ENCODE measurements at places on chromosomes 2 and 18. TPM values are rescaled to one million over a fixed set of nuclear protein-coding genes. Genes with fewer than 3 reads are reported as not detected.

- H3K36me3 ChIP-seq: peaks cover 7% of the 10 kb centered on the region
- no peak overlapping the region for H3K4me3 ChIP-seq
- H3K27me3 ChIP-seq: no peaks in the 10 kb centered on the region
- H3K4me1 ChIP-seq: peaks cover 20% of the 10 kb centered on the region
- no peak for DNase-seq
Measured at GRCh38 chr18:12995952-12996477, 4.9 kb downstream of the CEP192 start.

GRCh38 chr2:236799391-236800026 lies 229.9 kb downstream of the ACKR3 start:
- no peaks in the 10 kb centered on the region for H3K36me3 ChIP-seq
- peaks cover 12% of the 10 kb centered on the region for H3K27me3 ChIP-seq
- H3K4me1 ChIP-seq: no peaks in the 10 kb centered on the region
- no peak overlapping the region for H3K4me3 ChIP-seq
- H3K27ac ChIP-seq: no peak overlapping the region

- H3K36me3 ChIP-seq: peaks cover 11% of the 10 kb centered on the region
- peak overlapping the region; percentile 92 for H3K27ac ChIP-seq
- peak; percentile 96 for DNase-seq
- peaks cover 54% of the 10 kb centered on the region for H3K4me1 ChIP-seq
- peaks cover 26% of the 10 kb centered on the region for H3K27me3 ChIP-seq
Measured at GRCh38 chr2:218896501-218897393, 16.1 kb downstream of the WNT10A start.

- H3K4me3 ChIP-seq: no peak overlapping the region
- no peak overlapping the region for H3K27ac ChIP-seq
- H3K36me3 ChIP-seq: no peaks in the 10 kb centered on the region
- no peaks in the 10 kb centered on the region for H3K4me1 ChIP-seq
Measured at GRCh38 chr2:42838133-42838532, 45.8 kb upstream of the HAAO start.

GRCh38 chr2:110873056-110873502 lies 140.7 kb downstream of the ACOXL start:
- peaks cover 48% of the 10 kb centered on the region for H3K4me1 ChIP-seq
- peaks cover 10% of the 10 kb centered on the region for H3K27me3 ChIP-seq
- H3K4me3 ChIP-seq: no peak overlapping the region
- H3K36me3 ChIP-seq: peaks cover 1% of the 10 kb centered on the region

DNA sequence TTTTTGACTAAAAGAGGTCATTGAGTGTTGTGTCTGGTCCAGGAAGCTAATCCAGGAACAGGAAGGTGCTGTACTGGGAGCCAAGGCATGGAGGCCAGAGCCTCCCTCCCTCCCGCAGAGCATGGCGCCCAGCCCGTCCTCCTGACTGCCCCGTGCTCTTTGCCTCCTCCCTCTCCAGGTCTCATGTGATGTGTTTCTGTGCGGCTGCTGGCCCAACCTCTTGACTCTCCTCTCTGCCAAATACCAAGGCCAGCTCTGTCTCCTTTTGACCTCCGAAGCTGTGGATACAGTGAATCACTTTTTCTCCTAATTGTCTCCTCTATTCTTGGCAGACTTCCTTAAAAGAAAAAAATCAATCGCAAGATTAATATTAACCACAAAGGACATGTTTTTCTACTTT lies 284.1 kb downstream of the PHLPP1 start:
- H3K36me3 ChIP-seq: no peaks in the 10 kb centered on the region
- H3K27me3 ChIP-seq: no peaks in the 10 kb centered on the region
- H3K4me1 ChIP-seq: no peaks in the 10 kb centered on the region
- no peak overlapping the region for H3K27ac ChIP-seq
- no peak overlapping the region for H3K4me3 ChIP-seq

DNA sequence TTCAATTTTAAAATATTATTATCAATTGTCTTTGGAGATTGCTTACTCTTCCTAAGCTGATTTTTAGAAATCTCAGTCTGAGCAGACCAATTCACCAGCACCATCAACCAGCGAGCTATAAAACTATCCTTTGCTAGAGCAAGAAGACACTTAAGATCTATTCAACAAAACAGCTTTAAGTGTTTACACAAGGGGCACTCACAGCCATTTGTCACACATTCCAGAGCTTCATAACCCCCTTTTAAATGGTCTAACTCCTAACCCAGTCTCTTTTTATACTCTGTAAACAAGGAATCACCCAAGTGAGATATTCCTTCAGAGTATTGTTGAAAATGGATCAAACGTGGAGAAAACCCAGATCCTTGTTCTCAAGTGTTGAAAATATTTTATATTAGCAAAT lies 1294.1 kb upstream of the CHAC2 start:
- H3K27me3 ChIP-seq: no peaks in the 10 kb centered on the region
- no peaks in the 10 kb centered on the region for H3K4me1 ChIP-seq
- H3K4me3 ChIP-seq: no peak overlapping the region
- H3K36me3 ChIP-seq: no peaks in the 10 kb centered on the region
- no peak overlapping the region for H3K27ac ChIP-seq

DNA sequence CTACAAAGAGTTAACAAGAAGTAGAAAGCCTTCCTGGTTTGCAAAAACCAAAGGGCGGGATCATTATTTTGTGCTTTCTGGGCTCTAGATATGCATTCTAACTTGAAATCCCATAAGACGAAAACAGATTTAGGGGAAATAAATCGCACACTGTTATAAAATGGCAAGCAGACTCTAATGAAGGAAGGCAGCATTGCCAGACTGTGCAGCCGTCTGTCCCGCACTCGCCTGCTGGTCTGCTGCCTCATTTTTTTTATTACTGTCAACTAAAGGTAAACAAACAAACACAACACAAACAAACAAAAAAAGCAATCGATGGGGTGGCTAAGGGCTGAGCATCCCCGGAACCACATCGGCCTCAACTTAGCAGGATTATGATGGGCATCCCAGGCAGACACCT lies 24.4 kb downstream of the ZNF521 start:
- H3K4me3 ChIP-seq: no peak overlapping the region
- peaks cover 6% of the 10 kb centered on the region for H3K27me3 ChIP-seq
- no peaks in the 10 kb centered on the region for H3K4me1 ChIP-seq
- DNase-seq: no peak

DNA sequence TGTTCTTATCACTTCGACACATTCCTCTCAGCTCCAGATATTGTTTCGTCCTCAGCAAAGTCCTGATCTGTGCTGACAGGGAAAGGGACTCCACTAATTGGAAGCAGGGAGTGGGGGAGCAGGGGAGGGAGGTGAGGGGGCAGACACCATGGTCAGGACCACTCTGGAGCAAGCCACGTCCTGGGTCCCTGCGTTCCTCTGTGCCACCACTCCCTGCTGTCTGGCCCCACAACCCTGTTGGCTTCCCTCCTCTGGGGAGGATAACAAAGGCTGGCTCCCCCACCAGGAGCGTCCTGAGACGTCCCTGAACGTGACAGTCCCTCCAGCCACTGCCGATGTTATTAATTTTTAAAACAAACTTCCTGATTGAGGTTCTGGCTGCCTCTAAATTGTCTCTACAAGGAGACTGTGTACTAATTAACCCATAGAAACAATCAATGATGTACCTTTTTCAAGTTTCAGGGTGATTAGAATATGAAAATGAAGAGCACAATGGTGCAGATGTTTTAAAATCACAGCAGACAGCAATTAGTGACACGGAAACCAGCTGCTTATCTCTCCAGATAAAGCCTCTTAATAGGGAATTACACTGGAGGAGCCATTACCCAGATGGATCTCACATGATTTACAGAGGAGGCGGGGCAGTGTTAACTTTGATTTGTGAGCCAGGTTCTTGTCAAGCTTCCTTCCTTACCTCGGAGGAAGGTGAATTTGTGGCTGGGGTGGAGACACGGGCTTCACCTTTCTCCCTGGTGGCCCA lies 257.5 kb downstream of the SETBP1 start:
- H3K4me3 ChIP-seq: no peak overlapping the region
- H3K4me1 ChIP-seq: no peaks in the 10 kb centered on the region
- H3K36me3 ChIP-seq: no peaks in the 10 kb centered on the region
- H3K27me3 ChIP-seq: peaks cover 3% of the 10 kb centered on the region
- no peak for DNase-seq

DNA sequence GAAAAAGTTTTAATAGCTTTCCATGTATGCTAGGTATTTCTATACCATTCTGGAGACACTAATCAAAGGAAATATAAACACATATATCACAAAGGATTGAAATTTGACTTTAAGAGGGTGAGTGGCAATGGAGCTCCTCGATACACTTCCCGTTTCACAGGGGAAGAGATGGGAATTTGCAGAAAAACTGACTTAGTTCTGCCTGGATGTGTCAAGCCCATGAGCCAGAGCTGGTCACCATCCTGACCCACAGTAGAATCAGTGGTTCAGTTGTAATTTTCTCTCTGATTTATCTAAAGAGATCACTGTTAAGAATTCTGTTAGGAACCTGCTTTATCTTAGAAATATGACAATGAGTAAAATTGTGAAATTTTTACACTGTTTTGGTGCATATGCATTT lies 34.2 kb downstream of the PLCL1 start:
- peak overlapping the region; percentile 80 for H3K27ac ChIP-seq
- H3K27me3 ChIP-seq: no peaks in the 10 kb centered on the region
- H3K4me1 ChIP-seq: peaks cover 54% of the 10 kb centered on the region
- no peak for DNase-seq
- H3K36me3 ChIP-seq: peaks cover 2% of the 10 kb centered on the region

- H3K36me3 ChIP-seq: no peaks in the 10 kb centered on the region
- no peaks in the 10 kb centered on the region for H3K4me1 ChIP-seq
- DNase-seq: no peak
- no peak overlapping the region for H3K4me3 ChIP-seq
Measured at GRCh38 chr2:176612736-176613135, 343.5 kb downstream of the MTX2 start.

GRCh38 chr2:144515696-144516410 lies 4.1 kb downstream of the ZEB2 start:
- H3K36me3 ChIP-seq: peaks cover 9% of the 10 kb centered on the region
- peak overlapping the region; percentile 88 for H3K27ac ChIP-seq
- H3K4me3 ChIP-seq: peak overlapping the region; percentile 74
- H3K27me3 ChIP-seq: peaks cover 21% of the 10 kb centered on the region

- peaks cover 10% of the 10 kb centered on the region for H3K27me3 ChIP-seq
- no peak for DNase-seq
- H3K36me3 ChIP-seq: no peaks in the 10 kb centered on the region
- H3K27ac ChIP-seq: no peak overlapping the region
- no peak overlapping the region for H3K4me3 ChIP-seq
Measured at GRCh38 chr2:172836827-172837226, 101.2 kb downstream of the RAPGEF4 start.

- peaks cover 80% of the 10 kb centered on the region for H3K4me1 ChIP-seq
- peaks cover 61% of the 10 kb centered on the region for H3K36me3 ChIP-seq
- DNase-seq: peak; percentile 76
- H3K27ac ChIP-seq: peak overlapping the region; percentile 97
Measured at GRCh38 chr2:203869223-203870042, 1.9 kb downstream of the CTLA4 start.

CCL20 gene
- total RNA-seq: 7.5 TPM

FAM237A gene
- total RNA-seq: not detected

PROKR1 gene
- total RNA-seq: not detected

MAP2 gene
- not detected for total RNA-seq

CKAP2L gene
- total RNA-seq: 24.5 TPM

TEX261 gene
- total RNA-seq: 39.9 TPM

SPC25 gene
- 35.6 TPM for total RNA-seq

Measured in activated CD8-positive, alpha-beta T cell treated with anti-CD3 and anti-CD28 coated beads for 36 hours (primary cell).